ENCODE measurements at places on chromosomes 4 and X. TPM values are rescaled to one million over a fixed set of nuclear protein-coding genes. Genes with fewer than 3 reads are reported as not detected.
A peak's percentile ranks its signal among the peaks of the same experiment; 100 is the strongest.

Gene FRMD7
- not detected for polyA plus RNA-seq

- DNase-seq, result peak; percentile 41
These were observed 121.9 kb upstream of the SMIM10 start for GRCh38 chrX:134868771-134869495.

Gene HERC6
- 7.0 TPM for polyA plus RNA-seq

- no peak for DNase-seq
These were observed 123.9 kb downstream of the NAA11 start for GRCh38 chr4:79201971-79202370.

GRCh38 chr4:183249854-183250253 is 70.2 kb downstream of the CLDN22 start:
- DNase-seq, result peak; percentile 21

Gene TMPRSS11A
- polyA plus RNA-seq, result not detected

Gene PHOX2B
- polyA plus RNA-seq, result not detected

GRCh38 chr4:187085339-187085738 is 361.7 kb upstream of the FAT1 start:
- no peak for DNase-seq

DNA sequence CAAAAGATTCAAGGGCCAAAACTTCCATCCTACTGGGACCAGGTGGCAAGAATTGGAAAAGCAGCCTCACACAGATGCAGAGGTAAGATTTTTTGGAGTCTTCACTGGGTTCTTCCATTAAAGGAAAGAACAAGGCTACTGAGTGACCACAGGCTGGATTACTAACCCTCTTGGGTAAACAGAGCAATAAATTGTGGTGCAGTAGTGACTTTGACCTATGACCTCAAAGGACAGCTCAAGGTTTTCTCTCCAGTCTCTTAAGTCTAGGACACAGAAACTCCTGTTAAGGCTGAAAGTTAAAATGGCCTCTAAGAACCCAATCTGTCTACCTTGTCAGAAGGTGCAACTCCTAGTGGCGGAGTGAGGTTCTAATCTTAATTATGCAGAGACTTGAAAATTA is 464.9 kb downstream of the SMARCA1 start:
- no peak for DNase-seq

Gene CENPI
- polyA plus RNA-seq, result 12.7 TPM

DNA sequence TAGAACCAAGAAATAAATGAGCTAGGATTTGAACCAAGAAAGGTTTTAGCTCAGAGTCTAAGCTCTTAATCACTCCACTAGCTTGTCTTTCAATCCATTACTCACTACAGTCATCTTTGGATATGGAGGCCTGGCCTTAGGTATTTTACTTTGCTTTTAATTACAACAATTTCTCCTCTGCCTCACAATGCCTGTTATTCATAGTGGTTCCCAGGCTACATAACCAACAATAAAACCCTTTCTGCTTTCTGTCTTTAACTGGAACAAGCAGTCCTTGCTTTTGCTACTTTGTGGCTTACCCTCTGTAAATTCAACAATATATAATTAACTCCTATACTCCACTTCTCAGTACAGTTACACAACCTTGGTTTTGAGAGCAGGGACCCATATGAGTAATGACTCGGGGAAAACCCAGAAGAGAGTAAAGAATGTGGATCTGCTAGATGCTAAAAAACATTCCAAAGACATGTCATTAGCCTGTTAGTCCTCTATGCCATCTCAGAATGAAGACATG is 94.7 kb upstream of the NAP1L5 start:
- DNase-seq, result peak; percentile 96

Gene LAGE3
- polyA plus RNA-seq, result 7.3 TPM

Gene CTAG1A
- not detected for polyA plus RNA-seq

Gene ARMCX1
- polyA plus RNA-seq, result 8.8 TPM

- DNase-seq, result peak; percentile 39
These were observed 512.7 kb upstream of the FAT1 start for GRCh38 chr4:187236209-187236890.

DNA sequence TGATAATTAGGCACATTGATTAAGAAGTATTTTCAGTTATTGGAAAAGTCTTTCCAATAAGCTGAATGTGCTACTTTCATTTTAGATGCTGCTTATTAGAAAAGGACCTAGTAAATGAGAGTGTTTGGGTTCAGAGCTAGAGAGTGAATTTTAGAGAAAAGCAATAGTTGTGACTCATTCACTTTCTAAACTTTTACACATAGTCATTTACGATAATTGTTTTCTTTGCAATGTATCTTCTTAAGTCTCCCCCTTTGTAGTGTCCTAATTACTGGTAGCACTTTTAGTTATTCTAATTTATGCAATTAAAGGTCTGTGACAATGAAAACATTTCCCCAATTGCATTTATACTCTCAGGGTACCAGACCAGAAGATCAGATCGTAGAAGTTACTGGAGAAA is 1.3 kb downstream of the IL21 start:
- DNase-seq, result no peak

DNA sequence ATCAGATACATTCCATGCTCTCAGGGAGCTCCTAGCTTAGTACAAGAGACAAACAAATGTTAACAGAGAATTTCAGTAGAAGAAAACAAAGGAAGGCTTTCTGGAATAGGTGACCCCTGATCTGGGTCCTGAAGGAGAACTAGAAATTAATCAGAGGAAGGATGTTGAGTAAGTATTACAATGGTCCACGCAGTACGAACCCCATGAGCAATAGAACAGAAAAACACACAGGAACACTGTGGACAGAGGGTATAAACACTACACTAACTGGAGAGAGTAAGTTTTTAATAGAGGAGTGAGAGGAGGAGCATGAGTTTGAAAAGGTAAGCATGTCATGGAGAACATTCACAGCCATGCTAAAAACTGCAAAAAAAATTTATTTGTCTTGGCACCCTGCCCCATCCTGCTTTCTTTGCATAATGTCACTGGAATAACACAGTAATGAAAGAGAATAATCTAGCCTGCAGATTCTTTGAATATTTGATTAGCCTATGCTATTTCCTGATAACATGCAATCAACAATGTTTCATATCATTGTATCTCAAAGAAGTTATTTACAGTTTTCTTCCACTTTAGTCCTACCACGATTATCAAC is 140.3 kb upstream of the ZXDB start:
- no peak for DNase-seq

GRCh38 chrX:19245711-19246269 is 97.9 kb upstream of the PDHA1 start:
- no peak for DNase-seq

GRCh38 chr4:52966172-52966571 is 104.1 kb downstream of the RASL11B start:
- DNase-seq, result no peak

GRCh38 chrX:133666256-133666655 is 251.0 kb upstream of the GPC4 start:
- DNase-seq, result no peak

Gene FDCSP
- polyA plus RNA-seq, result not detected

DNA sequence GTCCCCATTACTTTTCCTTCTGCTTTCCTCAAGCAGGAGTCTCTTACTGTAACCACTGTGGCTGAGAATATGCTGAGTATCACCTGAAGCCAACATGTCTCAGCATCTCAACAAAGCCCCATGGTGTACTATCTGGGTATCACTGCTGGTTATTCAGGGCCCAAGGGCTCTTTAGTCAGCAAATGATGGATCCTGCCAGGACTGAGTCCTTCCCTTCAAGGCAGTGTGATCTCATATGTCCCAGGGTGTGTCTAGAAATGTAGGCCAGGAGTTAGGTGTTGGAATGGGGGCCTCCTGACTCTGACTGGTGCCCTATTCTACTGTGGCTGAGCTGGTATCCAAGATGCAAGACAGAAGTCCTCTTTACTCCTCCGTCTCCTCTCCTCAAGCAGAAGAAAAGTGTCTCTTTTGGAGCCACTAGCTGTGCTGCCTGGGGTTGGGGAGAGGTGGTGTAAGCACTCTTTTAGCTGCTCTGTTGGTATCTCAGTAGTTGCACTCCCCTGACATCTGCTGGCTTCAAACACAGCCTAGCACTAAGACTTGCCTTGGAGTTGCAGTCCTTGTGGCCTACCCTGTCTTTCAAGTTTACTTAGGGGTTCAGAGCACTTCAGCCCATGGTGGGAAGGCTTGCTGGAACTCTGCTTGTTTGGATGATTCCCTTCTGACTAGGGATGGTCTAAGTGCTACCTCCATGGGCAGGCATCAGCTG is 28.6 kb downstream of the OCIAD2 start:
- peak; percentile 87 for DNase-seq

DNA sequence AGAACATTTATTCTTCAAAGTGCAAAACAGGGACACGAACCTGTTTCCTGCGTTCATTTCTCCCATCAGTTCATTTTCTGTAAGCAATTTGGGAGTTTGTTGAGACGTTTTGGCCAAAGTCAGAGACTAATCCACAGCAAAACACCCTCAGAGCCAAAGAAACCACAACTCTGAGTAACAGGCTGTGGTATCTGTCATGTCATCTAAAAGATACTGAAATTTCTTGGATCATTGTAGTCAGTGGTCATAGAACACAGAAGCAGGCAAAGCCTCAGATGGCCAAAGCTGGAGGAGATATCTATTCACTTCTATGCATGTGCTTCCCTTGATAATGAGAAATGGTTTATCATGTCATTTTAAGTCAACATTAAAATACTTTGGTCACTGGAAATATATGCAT is 485.6 kb upstream of the GALNT7 start:
- DNase-seq, result no peak

DNA sequence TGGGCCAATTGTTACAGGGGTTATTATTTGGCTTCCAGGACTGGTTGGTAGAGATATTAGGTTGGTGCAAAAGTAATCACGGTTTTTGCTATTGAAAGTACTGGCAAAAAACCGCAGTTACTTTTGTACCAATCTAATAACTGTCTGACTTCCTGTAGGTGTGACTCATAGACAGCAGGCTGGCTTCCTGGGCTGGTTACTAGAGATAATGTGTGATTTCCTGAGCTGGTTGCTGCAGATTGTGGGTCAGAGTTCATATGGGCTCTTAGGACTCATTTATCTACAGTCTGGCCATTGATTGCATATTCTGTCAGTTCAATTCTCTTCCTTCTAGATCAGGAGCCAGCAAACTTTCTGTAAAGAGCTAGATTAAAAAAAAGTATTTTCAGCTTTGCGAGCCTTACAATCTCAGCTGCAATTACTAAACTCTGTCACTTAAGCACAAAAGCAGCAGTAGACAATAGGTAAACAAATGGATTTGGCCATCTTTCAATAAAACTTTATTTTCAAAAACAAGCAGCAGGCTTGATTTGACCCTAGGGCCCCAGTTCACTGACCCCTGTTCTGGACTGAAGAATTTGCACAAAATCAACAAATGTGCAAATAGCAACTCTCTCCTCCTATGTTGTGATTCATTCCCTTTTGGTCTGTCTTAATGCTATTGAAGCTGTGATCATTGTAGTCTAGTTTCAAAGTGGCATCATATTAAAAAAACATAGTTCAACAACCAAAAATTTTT is 50.8 kb upstream of the BOD1L1 start:
- peak; percentile 11 for DNase-seq

Gene CLIC2
- 0.01 TPM for polyA plus RNA-seq

GRCh38 chr4:17786567-17786966 is 5.1 kb upstream of the FAM184B start:
- DNase-seq, result peak; percentile 53

Gene MYOZ2
- not detected for polyA plus RNA-seq

- DNase-seq, result no peak
These were observed 74.3 kb downstream of the CAMK2D start for GRCh38 chr4:113687067-113687718.

GRCh38 chr4:15344041-15344440 is 83.8 kb upstream of the C1QTNF7 start:
- peak; percentile 52 for DNase-seq

DNA sequence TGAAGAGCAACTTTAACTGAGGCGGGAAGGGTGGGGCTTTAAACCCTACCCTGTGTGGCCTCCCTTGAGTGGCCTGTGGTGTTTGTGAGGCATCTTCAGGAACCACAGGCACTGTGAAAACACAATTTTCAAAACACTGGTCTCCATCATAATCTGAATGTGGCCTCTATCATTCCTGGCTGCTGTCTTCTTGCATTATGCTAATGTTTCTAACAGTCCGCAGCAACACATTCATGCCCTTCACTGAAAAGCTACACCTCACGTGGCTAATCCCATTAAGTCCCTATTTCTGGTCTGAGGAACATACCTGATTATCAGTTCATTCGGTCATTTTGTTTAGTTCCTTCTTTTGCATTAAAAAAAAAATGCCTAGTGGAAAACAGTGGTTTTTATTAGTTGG is 94.6 kb downstream of the F11 start:
- no peak for DNase-seq

Gene COL4A5
- polyA plus RNA-seq, result 58.9 TPM

Gene CNGA1
- 0.27 TPM for polyA plus RNA-seq

DNA sequence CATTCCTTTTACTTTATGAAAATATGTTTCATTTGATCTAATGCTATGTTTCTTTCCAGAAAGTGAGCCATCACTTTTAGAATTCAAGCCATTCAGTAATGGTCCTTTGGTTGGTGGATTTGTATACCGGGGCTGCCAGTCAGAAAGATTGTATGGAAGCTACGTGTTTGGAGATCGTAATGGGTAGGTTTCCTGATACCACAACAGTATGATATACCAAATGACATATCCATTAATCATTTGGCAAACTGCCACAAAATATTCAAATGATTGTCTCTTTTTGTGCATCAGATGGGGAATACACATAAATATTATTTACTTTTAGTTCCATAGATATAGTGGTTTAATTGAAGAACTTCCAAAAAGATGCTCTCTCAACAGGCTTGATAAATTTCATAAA is 68.2 kb downstream of the HHIP start:
- DNase-seq, result peak; percentile 51

DNA sequence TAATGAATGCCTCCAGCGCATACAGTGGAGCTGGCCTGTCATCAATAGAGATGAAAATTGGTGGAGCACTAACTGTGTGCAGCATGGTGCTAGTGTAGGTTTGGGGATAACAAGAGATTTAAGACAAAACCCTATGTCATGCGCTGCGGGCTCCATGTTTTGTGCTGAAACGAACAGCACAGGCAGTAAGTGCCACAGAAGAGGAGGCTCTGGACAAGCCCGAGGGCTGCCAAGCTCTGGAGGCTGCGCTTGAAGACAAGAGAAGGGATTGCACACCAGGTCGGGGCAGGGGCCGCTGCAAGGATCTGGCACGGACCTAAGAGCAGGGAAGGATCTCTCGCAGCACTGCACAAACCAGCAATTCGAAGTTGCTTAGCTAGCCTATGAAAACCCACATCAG is 35.5 kb downstream of the TENM3 start:
- DNase-seq, result no peak

GRCh38 chr4:107213410-107213809 is 177.3 kb upstream of the DKK2 start:
- no peak for DNase-seq

Gene RNF128
- 4.1 TPM for polyA plus RNA-seq
